ENCODE measurements at places on chromosomes 2 and 18.
A peak's percentile ranks its signal among the peaks of the same experiment; 100 is the strongest.

- DNase-seq: no peak
Measured at GRCh38 chr2:179584760-179585159, 276.7 kb downstream of the ZNF385B start.

- no peak for DNase-seq
Measured at GRCh38 chr2:57897920-57898319, 148.7 kb upstream of the VRK2 start.

- DNase-seq: no peak
Measured at GRCh38 chr2:231617059-231617926, 24.6 kb downstream of the TEX44 start.

- no peak for DNase-seq
Measured at GRCh38 chr2:110858993-110859701, 126.8 kb downstream of the ACOXL start.

DNA sequence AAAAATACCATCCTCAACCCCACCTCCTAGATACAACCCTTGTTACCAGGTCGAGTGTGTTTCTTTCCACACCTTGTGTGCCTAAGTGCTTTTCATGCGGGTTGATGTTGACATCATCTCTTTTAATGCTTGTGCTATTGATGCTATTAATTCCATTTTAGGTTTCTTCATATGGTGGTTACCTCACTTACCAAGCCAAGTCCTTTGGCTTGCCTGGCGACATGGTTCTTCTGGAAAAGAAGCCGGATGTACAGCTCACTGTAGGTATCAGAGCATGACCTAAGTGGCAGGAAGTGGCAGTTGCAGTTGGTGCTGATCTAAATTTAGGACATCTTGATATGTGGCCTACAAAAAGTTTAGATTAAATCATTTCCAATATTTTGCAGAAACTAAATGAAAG, 149.9 kb upstream of the TTC39C start:
- no peak for DNase-seq

- DNase-seq: no peak
Measured at GRCh38 chr2:17584689-17585088, 44.2 kb downstream of the VSNL1 start.

- no peak for DNase-seq
Measured at GRCh38 chr2:85732467-85733120, 21.2 kb upstream of the ATOH8 start.

DNA sequence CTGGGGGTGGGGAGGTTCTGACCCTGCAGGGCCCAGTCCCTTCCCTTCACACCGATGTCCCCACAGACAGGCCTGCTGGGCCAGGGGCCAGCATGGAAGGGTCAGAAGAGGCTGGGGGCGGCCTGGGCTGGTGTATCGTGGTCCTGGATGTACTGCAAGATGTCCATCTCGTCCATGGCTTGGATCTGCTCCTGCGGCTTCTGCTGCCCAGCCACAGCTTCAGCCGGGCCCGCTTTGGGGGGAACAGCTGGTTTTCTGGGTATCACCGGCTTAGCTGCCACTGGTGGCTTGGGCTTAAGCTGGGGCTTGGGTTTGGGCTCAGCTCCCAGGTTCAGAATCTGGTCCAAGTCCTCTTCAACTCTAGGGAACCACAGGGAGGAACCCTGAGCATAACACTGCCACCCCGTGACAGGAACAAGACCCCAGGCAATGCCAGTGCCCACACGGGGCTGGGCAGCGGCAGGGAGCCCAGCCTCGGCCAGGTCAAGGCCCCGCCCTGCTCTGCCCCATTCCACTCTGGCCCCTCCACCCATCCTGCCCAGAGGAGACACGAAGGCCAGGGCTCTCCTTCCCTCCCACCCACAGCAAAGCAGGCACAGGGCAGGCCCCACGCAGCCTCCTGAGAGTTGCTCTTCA, 31.9 kb downstream of the HS1BP3 start:
- no peak for DNase-seq

DNA sequence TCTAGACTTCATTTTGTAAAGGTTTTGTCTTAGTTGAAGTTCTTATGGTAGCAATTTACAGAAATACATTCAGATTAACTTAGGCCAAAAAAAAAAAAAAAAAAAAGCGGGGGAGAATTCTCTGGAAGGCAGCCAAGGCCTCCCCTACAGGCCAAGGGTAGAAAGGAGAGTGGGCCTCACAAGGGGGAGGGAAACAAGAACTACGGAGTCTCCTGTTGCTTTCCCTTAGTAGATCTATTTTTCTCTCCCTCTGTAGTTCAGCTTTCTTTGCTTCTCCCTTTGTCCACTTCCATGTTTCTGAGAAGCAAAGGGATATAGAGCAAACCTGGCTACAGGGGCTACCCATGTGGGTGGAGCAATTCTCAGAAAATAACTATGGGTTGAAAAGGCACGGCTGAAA, 2.4 kb upstream of the STK11IP start:
- no peak for DNase-seq

GRCh38 chr2:84729224-84729623, 151.7 kb downstream of the TRABD2A start:
- no peak for DNase-seq

DNA sequence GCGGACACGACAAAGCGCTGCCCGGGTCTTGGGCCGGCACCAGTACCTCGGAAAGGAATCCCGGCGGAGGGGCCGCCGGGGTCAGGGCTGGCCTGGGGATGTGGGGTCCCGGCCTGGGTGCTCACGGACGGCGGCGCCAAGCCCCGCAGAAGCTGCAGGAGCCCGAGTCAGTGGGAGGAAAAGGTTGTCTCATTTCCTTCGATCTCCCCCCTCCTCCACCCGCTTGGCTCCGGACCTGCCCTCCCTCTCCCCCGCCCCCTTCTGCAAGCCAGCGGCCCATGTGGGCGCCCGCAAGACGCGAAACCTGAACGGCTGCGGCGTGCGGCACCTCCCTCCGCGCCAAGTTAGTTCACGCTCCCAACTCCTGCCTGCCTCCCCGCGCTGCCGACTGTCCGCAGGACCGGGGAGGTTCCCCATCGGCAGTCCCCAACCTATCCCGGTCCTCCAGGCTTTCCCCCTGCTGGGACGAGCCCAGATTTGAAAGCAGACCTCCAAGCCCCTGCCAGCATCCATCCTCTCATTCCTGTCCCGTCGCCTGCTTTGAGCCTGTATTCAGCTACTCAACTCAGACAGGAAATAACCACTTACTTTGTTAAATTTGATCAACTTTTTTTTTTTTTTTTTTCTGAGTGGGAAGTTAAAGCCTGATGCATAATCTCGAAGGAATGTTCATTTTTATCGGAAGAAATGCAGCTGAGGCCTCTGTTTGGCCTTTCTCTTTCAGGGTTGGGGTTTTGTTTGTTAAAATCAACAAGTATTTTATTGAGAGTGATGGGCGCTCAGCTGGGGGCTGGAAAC, at the start of gene EVA1A:
EVA1A (minus strand) TSS at position 172 of the 798 bp plus-strand sequence. CDS start 42,799 bp downstream, outside the sequence.
- DNase-seq: peak; percentile 21

DNA sequence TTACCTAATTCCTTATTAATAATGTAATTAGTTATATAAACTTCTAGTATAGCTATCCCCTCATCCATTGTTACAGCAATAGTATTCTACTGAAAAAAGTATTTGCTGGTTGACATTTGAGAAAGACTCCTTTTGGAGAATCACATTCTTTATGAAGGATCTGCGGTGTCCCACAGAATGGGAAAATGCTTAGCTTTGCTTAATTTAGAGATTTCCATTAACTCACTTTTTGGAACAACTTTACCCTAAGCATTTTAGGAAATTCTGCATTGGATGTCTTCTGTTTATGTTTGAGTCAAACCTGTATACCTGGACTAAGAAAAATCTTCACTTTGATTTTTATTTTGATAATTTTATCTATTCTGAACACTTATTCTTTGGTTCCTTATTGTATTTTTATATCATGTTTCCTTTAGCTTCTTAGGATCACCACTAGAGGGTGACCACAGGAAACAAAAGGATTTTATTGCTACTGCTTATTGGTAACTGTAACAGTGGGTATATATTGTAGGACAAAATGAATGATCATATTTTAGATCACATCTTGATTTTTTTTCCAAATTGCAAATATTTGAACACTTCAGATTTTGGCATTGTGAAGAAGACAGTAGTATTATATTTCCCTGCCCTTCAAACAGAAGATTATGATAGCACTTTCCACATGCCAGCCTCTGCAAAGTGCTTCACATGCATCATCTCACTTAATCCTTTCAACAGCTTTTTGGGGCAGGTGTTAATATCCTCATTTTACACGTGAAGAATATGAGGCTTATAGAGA, 79.6 kb downstream of the MIB1 start:
- peak; percentile 34 for DNase-seq

Data from 8988T (cell line).